ENCODE measurements at places on chromosomes 5 and 9.

DNA sequence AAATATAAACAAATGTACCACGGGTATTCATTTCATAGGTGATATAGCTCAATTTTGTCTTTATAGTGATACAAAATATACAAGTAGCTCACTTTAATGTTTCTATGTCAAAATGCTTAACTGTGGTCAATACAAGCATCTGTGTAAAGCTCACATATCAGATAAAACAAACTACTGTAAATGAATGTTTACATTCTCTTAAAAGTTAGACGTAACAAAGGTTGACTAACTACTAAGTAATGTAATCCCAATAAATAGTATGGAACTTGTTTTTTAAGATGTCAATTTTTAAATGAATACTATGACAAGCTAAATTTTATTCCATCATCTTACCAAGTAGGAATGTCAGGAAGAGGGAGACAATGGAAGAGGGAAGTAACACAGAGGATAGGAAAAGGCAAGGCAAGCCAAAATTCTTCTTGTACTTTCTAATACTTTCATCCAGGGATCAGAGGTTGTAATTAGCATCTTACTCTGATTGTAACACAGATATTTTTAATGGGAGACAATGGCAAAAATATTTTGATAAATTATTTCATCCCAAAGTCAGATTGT is 105.5 kb downstream of the STRBP start:
- no peak for DNase-seq

DNA sequence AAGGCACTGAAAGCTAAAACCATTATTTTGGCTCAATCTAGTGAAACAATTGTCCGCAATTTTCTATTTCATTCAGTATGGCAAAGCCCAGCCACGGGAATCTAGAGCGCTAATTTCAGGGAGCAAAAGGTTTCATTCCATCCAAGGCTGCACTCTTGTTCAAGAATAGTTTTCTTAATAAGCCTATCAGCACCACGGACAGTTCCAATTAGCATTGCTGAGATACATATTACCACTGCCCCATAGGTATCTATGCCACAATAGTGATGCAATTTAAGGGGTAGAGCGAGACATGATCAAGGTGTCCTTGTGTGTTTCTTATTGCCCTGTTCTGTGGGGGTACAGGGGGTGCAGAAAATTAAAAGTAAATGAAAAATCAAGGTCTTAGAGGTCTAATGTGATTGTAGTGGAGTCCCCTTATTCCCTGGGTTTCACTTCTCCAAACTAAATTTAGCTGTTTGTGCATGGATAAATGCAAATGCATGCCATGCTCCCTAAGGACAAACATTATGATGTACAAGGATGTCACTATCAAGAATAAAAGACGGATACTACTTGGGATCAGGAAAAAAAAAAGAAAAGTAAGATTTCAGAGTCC is 45.5 kb downstream of the SPOCK1 start:
- DNase-seq = no peak

GRCh38 chr5:34524123-34524522 is 132.0 kb upstream of the RAI14 start:
- no peak for DNase-seq

DNA sequence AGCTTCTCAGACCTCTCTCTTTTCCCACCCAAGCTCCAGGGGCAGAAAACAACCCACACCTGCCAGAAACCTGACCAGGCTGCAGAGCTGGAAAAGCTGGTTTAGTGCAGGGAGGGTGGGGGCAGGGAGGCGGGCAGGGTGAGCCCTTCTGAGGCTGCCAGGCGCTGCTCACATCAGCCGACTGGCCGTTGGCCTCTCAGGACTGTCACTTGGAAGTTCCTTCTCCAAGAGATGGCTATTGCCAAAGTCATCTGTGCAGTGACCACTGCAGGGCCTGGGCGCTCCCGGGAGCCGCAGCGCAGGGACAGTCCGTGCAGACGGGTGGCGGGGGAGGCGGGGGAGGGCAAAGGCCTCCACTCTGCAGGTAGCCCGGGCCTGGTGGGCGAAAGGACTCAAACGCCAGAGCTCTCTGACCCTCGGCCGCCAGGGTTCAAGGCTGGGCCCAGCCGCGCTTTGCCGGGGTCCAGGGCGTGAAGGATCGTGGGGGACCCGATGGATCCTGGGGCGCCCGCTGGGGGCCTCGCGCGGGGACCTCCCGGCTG is 205.0 kb upstream of the IER5L start:
- no peak for DNase-seq

DNA sequence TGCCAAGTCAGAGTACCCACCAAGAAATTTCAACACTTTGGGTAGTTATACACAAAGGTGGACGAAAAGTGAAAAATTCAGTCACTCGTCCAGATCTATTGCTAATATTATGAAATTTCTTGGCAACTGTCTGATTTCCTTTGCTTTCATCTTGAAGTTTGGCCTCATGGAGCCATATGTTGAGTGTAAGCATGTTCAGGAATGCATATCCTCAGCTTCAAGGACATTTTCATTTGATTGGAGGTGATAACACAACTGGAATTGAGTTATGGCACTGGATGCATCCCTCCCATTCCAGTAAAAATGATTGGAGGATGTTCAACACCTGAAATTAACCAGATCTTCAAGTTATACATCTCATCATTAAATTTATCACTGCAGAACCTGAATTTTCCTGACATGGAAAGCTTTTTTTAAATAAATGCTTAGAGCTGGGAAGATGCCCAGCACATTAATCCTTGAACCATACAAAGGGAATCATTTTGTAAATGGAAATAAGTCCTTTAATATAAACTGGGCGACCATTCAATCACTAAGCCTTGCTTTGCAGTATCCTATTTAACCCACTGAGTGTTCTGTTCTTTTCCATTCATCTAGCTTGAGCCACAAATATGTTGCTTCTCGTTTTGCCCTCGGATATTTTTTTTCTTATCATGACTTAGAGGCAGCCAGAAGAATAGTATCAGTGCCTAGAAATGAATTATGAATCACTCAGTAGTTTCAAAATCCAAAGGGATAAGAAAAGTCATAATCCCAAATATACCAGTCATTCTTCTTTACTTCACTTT is 273.7 kb upstream of the PIK3R1 start:
- DNase-seq = no peak

DNA sequence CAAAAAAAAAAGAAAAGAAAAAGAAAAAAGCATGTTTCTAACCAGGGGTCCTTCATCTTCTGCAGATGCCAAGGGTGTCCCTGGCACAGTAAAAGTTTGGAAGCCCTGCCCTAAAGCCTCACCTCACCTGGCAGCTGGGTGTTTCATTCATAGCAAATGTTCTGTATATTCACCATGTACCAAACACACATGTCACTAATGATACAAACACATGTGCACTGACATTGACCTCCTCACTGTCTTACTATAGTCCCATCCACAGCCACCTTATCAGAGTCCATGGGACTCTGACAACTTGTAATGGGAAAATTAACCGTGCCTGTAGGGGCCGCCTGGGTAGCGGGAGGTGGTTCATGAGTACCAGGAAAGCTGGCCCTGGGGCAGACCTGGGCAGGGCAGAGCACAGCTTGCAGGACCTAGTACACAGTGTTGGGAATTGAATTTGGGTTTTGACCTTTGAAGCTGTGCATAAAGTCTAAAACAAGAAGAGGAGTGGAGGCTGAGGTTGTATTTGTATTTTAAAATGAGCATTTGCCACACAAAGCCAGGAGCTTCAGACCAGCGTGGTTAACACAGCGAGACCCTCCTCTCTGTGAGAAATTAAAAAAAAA is 6.4 kb upstream of the MGAT4B start:
- no peak for DNase-seq

GRCh38 chr5:18393565-18394442 is 759.5 kb downstream of the TAF11L14 start:
- DNase-seq = peak; percentile 64

DNA sequence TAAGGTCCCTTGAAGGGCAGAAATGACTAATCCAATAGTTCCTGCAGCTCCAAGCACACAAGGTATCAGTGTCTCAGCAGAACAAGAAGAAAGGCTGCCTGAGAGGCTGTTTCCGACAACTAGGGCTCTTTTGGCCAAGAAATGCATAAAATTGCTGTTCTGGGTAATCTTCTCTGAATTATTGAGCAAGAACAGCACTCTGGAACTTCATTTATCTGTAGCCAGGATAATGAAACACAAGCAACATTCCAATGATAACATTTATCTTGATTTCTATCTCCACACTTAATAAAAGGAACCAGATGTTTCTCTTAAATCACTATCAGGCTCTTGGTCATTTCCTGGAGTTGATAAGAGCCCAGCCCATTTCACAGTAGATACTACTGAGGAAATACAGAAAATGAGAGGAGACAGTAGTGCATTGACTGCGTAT is 17.0 kb upstream of the AUH start:
- DNase-seq = no peak

DNA sequence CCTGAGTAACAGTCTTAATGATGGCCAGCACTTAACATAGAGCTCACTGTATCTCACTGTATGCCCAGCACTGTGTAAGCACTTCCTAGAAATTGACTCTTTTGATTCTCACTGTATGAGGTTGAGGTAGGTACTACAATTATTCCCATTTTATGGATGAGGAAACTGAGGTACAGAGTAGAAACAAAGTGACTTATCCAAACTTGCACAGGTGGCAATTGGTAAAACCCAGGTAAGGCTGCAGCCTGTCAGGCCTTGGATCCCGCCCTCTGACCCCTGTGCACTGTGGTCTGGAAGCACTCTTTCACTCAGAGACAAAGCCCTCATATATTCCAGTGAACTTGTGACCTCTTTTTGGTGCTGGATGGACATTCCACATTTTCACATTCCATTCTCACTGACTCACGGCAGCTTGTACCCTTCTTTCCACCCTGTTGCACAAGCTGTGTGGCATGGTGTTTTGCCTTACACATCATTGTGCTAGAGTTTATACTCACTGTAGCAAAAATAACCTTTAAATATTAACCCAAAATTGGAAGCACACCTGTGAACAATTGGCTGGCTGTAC is 21.7 kb downstream of the ANKRD55 start:
- no peak for DNase-seq

DNA sequence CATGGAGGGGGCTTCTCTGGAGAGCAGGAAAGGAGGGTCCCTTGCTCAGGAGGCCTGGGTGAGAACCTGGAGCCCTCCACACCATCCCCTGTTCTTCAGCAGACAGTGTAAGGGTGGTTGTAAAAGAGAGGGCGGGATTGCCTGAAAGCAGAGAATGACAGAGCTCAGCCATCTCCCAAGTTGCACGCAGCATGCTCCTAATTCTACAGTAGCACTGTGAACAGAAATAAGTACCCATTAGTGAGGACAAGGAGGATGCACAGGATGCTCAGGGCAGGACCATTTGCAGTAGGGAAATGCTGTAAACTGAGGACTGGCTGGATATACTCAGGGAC is 8.4 kb downstream of the CCDC69 start:
- DNase-seq = no peak

DNA sequence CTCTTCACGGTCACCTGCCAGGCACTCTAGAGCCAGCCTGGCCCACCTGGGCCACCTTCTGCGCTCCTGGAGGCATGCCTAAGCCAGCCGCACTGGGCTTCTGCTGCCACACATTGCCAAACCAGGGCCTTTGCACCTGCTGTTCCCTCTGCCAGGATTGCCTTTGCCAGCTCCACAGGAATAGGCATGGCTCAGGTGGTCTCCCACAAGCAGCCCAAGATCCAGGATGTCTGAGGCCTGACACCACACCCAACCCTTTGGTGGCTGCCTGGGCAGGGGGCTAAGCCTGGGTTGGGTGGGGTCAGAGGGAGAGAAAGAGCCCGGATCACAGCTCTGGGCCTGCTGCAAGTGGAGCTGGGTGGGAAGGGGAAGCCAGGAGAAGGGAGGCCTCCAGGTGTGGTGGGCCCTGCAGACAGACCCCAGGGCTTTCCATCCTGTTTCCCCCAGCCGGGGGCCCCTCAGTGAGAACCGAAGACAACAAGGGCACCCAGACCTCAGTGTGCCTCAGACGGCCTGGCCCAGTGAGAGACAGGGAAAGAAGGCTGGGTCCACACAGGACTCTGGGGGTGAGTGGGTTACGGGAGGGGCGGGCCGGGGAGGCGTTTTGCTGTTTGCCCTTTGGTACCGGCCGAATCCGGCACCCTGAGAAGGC is 672 bp upstream of the SUSD3 start:
- DNase-seq = no peak

GRCh38 chr9:111349766-111350165 is 19.7 kb upstream of the OR2K2 start:
- no peak for DNase-seq

DNA sequence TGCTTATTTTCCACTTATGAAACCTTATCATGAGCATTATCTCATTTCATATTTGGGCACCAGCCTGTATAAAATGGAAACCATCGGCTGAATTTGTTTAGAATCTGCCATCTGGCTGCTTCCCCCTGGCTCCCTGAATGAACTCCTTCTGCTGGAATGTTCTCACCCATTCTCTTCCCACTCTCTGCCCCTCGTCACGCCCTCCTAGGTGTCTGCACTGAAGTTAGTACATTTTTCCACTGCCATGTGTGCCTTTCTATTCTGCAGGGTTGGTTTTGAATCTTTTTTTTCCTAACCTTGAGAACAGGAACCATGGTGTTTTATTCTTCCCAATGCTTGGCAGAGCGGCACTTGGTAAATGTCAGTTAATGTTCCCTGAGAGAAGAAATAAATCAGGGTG is 359.7 kb downstream of the MLLT3 start:
- no peak for DNase-seq

DNA sequence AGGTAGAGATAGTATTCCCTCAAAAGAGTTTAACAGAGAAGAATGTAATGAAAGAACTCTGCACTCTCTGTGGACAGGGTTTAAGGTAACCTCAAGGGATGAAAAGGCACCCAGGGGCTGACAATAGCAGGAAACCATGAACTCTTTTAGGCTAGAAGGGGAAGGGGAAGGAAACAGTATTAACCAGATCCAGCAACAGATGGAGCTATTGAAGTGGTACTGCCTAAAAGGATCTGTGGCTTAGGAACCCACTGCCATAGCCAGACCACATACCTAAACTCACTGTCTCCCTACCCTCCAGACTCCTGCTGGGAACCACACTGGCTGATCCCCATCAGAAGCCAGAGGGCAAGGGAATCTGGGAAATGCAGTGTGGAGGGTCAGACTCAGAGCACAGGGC is 35.5 kb downstream of the PLGRKT start:
- DNase-seq = no peak

DNA sequence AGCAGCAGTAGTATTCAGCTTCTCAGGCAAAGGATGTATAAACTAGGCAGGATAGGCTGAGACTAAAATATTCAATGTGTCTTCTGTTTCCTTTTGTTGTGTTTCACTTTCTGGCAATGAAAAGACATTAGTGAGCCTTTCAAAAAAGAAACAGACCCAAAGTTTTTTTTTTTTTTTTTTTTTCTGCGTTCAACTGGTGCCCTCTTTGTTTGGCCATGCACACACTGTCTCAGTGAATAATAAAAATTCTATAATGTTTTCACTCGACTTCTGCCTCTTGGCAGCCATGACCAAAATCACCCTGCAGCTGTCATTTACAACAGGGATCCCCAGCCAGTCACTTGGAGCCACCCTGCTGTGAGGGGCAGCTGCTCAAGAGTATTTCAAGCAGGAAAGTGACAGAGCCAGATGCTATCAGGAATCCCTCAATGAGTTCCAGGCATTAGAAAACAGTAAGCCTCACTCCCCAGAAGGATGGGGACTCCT is 44.0 kb upstream of the MAN2A1 start:
- DNase-seq = no peak

Measured in GM20000 (cell line).